ENCODE measurements at places on chromosomes 7 and 10.

DNA sequence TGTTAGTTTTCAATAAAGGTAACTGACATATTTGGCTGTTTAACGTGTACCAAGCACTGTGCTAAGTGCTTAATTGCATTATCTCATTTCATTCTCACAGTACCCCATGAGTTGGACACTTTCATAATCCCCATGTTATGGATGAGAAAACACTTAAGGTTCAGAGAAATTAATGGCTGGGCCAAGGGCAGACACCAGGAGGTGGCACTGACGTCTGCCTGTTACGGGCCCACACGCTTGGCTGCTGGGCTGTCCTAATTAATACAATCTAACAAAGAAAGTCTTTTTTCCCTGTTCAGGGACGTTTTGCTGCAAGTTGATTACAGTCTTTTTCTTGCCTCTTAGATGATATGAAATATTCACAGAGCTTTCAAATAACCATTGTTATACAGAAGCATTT lies 16.1 kb downstream of the DYDC2 start:
- DNase-seq = peak; percentile 51

GRCh38 chr10:6648894-6649720 lies 69.0 kb upstream of the PRKCQ start:
- no peak for DNase-seq

GRCh38 chr7:151095123-151095797 lies 9.0 kb downstream of the AGAP3 start:
- DNase-seq = no peak

DNA sequence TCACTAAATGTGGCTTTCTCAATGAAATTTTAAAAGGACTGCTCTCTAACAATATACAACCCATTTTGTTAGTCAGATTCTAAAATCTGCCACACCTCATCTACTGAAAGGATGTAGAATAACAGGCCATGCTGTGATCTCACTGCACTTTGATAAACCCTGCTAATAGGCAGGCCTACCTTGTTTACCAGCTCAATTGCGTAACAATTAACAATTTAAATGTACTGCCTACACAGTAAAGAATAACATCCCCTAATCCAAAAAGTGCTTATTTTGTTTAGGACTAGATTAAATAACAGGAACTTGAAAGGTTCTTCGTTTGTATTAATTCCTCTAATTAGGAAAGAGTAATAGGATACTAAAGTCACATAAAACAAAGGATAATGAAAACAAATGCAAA lies 4.5 kb downstream of the SRI start:
- DNase-seq = no peak

DNA sequence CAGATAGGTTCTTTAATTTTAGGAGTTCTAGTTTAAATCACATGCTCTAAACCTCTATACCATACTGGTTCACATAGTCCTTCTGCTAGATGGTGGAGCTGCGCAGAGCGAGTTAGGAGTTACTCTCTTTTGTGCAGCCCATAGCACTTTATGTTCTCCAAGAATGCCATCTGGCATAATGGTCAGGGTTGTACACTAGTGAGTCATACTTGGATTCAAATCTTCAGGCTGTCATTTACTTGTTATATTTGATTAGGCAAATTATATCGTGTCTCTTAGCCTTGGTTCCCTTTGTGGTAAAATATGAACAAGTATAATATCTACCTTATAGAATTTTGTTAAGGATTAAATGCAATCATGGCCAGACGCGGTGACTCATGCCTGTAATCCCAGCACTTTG lies 1078.3 kb downstream of the NRG3 start:
- no peak for DNase-seq

DNA sequence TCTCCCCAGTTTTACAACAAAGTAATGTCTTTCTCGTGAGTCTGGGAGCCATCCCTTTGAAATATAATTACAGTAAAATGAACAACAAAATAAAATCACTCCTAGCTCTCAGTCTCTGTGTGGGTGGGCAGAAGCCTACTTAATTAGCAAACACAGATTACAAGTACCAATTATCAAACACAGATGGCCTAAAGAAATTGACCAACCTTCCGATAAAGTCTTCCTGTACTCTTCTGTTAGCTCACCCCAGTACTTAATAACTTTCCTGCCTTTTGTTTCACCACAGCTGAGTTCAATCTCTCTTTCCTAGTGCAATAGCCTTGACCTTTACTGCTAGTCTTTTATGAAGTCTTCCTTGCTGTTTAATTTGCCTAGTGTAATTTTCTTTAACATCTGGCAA lies 719.2 kb upstream of the MBL2 start:
- no peak for DNase-seq

- DNase-seq = no peak
Measured at GRCh38 chr10:108180878-108181277, 1016.4 kb upstream of the SORCS1 start.

GRCh38 chr10:24536636-24537035 lies 187.1 kb downstream of the ARHGAP21 start:
- DNase-seq = no peak

GRCh38 chr7:80624763-80625162 lies 13.7 kb upstream of the CD36 start:
- DNase-seq = no peak
